Kidney epithelial cell (primary cell): ENCODE measurements at places on chromosomes 7 and 10.

- DNase-seq: no peak
Measured at GRCh38 chr10:130432271-130432670, 296.1 kb downstream of the GLRX3 start.

DNA sequence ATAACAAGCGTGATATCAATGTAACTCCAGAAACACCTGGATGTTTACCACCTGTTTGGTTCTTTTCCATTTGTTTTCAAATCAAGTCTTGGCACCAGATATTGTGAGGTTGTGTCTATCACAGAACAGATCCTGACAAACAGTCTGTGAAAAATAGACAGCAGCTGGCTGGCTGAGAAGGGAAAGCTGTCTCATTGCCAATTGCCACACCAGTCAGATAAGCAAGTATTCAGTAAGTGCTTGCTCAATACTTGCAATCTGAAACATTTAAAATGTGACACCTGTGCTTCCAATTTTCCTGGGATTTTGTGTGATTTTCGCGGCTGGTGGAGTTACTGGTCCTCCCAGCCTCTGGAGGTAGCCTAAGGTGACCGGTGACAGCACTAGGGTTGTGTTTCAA is 147.9 kb upstream of the MYO3A start:
- DNase-seq: no peak

- DNase-seq: no peak
Measured at GRCh38 chr7:73865738-73866445, 4.9 kb downstream of the TMEM270 start.

GRCh38 chr10:8273749-8274148 is 219.3 kb downstream of the GATA3 start:
- no peak for DNase-seq

DNA sequence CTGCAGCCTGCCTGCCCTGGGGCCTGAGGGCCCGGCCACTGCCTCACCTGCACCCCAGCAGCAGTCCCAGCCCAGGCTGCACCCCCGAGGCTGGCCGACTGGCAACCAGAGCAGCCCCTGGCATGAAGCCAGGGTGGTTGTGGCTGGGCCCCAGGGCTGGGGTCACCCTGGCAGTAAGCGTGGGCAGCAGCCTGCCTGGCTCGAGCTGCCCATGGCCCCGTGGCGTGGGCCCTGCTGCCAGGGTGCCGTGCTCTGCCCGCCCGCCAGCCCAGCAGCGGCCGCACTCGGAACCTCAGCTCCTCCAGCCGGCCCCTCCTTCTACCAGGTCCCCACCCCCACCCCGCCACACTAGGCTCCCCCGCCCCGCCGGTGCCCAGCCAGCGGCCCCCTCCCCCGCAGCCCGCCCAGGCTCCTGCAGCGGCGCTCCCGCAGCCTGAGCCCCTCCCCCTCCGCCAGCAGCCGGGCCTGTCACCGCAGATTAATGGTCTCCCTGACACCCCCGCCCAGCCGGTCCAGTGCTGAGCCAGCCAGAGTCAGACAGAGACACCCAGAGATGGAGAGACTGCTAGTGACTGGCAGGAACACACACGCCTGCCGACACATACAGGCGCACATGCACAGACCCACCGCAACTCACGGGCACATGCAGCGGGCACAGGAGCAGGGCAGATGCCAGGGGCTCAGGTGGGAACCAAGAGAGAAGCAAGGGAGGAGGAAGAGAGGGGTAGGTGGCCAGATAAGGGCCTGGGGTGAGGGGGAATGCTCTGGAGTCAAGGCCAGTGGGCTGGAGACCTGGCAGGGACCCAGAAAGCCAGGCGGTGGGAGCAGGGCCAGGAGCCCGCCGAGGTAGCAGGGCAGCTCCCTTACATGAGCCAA is 22.4 kb downstream of the KCNH2 start:
- DNase-seq: no peak

GRCh38 chr7:110142939-110143526 is 947.9 kb upstream of the LRRN3 start:
- no peak for DNase-seq

GRCh38 chr7:149620961-149621360 is 123.4 kb upstream of the ZNF746 start:
- no peak for DNase-seq

DNA sequence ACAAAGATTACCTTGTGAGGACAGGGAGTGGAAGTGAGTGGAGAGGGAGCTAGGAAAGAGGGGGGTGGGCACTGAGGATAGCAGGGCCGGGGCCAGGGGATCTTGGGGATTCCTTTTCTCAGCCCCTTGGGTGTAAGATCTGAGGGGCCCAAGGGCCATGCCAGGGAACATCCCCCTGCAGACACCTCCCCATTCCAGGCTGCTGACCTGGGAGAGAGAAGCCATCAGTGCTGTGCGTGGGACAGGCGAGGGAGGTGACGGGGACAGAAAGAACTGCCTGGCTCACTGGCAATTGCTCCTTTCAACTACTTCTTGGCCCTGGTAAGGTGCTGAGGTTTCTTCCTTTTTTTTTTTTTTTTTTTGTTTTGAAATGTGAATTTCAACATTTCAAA is 12.0 kb upstream of the BTBD16 start:
- no peak for DNase-seq

DNA sequence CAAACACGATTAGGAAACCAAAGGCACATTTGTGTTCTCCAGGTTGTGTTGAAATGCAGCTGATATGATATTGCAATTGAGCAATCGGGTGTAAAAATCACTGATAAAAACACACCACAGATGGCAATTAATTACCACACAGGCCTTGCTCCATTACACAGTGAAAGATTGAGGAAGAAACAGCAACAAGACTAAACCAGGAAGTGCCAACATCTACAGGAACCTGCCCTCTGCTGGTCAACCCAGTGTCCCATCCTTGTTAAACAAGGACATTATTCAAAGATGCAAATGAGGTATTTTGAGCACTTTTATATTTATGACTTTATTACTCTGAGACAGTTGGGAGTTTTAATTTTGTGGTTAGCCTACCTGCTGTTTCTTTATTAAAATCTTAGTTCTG is 765.6 kb upstream of the GHITM start:
- DNase-seq: no peak

GRCh38 chr7:92798517-92799249 is 37.7 kb downstream of the CDK6 start:
- no peak for DNase-seq

DNA sequence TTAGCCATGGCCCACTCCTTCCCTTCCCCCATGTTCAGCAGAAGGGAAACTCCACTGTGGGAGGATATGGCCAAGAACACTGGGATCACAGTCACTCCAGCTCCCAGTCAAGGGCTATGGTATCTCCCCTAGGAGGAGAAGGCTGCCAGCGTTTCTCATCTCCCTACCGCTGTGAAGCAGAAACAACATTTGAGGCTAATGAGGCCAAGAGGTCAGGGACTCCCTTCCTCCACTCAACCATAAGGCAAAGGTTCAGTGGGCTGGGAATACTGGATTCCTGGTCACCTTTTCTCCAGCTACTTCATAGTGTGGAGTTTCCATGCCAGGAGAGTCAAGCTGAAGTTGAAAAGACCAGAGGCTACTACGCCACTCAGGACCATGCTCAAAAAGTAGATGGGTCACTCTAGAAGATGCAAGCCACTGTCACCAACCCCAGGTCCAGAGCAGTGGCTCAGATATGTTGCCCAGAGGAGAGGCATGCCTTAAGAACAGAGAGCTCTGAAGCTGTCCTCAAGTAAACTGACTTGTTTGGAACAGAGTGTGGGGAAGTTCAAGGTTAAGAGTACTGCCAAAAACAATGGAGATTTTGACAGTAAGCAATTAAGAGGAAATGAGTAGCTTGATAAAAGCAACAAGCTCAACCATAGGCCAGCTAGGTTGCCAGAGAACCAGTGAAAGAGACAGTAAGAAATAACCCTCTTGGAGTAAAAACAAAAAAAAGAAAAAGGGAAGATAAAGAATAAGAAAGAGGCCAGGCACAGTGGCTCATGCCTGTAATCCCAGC is 3.8 kb upstream of the TMEM140 start:
- DNase-seq: no peak

DNA sequence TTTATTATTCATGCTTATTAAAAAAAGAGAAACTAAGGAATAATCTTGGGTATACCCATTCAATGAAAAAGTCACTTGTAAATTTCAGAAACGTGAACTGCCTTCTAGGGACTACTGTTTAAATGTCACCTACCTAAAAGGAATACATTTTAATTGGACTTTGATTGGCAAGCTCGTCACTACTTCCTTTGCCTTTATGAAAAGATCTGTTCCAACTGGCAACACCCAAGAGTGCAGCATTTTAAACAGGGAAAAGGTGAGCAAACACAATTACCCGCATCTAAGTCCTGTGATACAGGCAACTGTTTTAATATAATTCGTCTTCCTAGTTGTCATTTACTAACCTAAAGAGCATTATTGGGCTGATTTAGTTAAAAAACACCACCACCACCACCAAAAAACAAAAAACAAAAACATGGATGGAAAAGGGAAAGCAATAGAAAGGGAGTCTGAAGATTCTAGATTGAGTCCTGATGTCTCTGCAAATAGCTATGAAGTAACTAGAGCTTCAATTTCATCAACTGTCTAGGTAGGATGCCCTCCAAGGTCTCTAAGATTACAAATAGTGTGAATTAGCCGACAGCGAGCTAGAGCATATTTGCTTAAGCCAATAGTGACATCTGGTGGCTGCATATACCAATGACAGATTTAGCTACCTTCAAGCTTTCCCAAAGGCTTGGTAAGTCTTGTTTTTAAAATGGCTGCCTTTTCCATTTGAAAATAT is 33.8 kb upstream of the ICA1 start:
- peak; percentile 54 for DNase-seq

GRCh38 chr10:69730251-69731156 is 71.2 kb upstream of the COL13A1 start:
- DNase-seq: no peak

DNA sequence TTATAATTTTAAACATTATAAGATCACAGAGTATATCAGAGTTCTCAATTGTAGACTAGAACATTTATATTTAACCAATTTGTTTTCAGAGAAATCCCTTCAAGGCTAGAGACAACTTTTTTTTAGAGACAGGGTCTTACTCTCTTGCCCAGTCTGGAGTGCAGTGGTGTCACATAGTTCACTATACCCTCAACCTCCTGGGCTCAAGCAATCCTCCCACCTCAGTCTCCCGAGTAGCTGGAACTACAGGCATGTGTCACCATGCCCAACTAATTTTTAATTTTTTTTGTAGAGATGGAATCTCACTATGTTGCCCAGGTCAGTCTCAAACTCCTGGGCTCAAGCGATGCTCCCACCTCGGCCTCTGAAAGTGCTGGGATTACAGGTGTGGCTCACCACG is 15.3 kb downstream of the UCMA start:
- no peak for DNase-seq

- no peak for DNase-seq
Measured at GRCh38 chr10:34978080-34978479, 112.1 kb downstream of the CUL2 start.

- no peak for DNase-seq
Measured at GRCh38 chr7:112338786-112339185, 111.5 kb upstream of the IFRD1 start.

DNA sequence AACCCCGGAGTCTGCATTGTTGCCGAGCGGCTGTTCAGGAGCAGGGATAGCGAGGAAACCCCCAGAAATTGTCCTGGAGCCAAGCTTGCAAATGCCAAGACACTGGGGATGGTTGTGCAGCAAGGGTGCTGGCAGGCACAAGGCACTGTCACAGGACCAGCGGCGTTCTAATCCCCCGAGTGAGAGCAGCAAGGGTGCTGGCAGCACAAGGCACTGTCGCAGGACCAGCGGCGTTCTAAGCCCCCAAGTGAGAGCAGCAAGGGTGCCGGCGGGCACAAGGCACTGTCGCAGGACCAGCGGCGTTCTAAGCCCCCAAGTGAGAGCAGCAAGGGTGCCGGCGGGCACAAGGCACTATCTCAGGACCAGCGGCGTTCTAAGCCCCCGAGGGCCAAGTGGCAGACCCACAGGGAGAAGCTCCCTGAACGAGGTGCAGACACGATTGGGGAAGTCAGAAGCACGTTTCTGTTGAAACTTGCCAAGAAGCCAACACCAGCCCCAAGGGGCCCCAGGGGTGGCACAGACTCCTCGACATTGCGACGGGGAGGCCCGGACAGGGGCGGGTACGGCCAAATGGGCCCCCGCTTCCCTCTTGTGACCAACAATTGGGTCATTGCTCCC is 40.4 kb upstream of the INPP5A start:
- DNase-seq: no peak

DNA sequence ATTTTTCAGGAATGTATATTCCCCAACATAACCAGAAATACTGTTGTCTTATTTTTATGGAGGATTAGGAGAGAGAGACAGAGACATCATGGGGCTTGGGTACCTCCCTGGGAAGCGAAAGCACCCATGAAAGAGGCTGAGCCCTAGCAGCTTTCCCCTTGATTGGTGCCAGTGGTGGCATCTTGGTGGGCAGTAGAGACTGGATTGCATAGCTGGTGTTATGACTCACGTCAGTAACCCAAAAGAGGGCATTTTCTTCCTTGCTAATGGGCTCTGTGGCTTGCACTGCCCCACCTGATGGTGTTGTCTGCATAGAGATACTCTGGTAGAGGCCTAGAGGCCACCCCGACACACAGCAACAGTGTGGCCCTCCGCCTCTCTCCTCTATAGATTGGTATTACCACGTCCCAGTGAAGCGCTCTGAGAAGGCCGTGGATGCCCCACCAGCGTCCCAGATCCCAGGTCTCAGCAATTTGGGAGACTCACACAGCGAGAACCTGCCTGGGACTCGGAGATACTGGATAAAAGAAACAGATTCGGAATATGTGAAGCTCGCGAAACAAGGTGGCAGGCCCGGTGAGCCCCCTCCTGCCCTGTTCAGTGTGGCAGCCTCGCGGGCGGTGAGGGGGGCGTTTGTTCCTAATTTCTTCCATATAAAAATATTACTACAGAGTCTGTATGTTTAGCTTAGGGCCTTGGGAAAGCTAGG is 5.8 kb downstream of the C7orf57 start:
- DNase-seq: no peak

GRCh38 chr7:50798126-50798525 is 15.4 kb upstream of the GRB10 start:
- no peak for DNase-seq

- DNase-seq: no peak
Measured at GRCh38 chr10:98090822-98091221, 43.6 kb upstream of the R3HCC1L start.

- no peak for DNase-seq
Measured at GRCh38 chr10:72329290-72330068, 25.2 kb downstream of the DNAJB12 start.

DNA sequence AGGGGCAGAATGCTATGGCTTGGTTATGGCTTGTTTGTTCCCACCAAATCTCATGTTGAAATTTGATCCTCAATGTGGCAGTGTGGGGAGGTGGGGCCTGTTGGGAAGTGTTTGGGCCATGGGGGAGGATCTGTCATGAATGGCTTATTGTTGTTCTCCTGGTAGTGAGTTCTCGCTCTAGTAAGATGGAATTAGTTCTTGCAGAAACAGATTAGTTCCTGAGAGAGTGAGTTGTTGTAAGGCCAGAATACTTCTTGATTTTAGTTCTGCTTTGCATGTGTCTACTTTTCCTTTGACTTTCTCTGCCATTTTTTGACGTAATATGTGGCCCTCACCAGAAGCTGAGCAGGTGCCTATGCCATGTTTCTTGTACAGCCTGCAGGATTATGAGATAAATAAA is 188.2 kb downstream of the KIF20B start:
- no peak for DNase-seq

DNA sequence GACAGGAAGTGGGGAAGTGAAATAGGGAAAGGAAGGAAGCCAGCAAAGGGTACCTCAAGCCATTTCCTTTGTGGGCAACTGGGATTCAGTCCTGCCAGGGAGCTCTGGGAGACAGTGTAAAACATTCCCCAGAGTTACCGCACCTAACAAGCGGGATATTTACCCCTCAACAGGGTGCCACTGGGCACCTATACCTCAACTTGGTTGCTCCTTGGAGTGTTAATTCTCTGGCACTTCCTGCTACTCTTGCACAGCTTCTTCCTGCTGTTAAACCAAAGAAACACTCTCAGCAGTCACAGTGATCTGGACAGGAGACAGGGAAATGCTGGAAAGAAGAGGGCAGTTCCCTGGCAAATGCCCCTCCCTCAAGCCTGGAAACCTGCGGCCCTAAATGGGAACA is 151.3 kb downstream of the REEP3 start:
- no peak for DNase-seq
